Lower lobe of right lung (tissue), 2 donors: ENCODE measurements at places on chromosomes 7 and 10. TPM values are rescaled to one million over a fixed set of nuclear protein-coding genes. Genes with fewer than 3 reads are reported as not detected.

Gene GPNMB
- total RNA-seq = 452 TPM

Gene CCDC3
- 10.5 TPM for total RNA-seq

Gene MLXIPL
- 10.7 TPM for total RNA-seq

Gene PFKP
- 23.5 TPM for total RNA-seq

Gene FAM24B
- total RNA-seq = 3.8 TPM

GRCh38 chr10:49541762-49542161 is 2.8 kb upstream of the ERCC6 start:
- H3K4me1 ChIP-seq = peaks cover 17% of the 10 kb centered on the region
- no peak overlapping the region for H3K27ac ChIP-seq
- no peaks in the 10 kb centered on the region for H3K36me3 ChIP-seq
- H3K4me3 ChIP-seq = no peak overlapping the region

- peak; percentile 39 for DNase-seq
- H3K4me3 ChIP-seq = no peak overlapping the region
- peaks cover 40% of the 10 kb centered on the region for H3K36me3 ChIP-seq
Observed at GRCh38 chr10:133312016-133312768, 3.5 kb downstream of the ZNF511 start.

- H3K27ac ChIP-seq = no peak overlapping the region
- H3K27me3 ChIP-seq = no peaks in the 10 kb centered on the region
- no peaks in the 10 kb centered on the region for H3K4me1 ChIP-seq
- no peak for DNase-seq
- no peak overlapping the region for H3K4me3 ChIP-seq
Observed at GRCh38 chr7:158257516-158258410, 329.9 kb downstream of the PTPRN2 start.

DNA sequence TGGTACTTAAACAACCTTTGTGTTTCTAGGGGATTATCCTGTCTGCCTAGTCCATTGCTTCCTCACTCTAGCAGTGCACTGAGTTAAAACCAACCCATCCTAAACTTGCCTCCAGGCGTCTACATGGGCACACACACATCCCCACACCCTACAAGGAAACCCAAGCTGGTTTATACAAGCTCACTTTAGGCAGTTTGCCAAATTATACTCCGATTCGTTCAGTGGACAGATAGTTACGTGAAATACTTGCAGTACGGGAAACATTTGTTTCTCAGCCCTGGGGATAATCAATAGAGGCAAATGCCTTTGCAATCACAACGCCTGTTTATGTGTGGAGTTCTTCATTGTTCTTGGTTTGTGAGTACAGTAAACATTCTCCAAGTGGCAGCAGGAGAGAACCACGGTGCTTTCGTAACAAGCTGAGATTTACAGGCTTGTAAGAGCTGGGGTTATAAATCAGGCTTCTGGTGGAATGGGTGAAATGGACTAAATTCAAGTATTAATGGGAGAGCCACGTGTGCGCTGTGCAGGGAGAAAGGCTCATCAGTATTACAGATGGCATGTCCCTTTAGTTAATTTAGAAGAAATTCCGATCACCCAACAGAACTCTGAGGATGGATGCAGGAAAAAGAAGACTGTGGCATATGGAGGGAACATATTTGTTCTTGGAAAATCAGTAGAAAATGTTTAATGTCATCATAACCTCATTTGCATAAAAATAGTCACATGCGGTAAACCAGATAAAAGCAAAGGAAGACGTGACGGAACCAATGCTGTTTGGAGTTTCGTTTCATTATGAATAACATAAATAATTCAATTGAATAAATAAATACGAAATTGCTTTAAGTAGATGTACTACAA is 217.1 kb downstream of the GALNT17 start:
- no peaks in the 10 kb centered on the region for H3K36me3 ChIP-seq
- no peak overlapping the region for H3K27ac ChIP-seq

- H3K4me3 ChIP-seq = no peak overlapping the region
- no peak for DNase-seq
- no peaks in the 10 kb centered on the region for H3K36me3 ChIP-seq
- no peaks in the 10 kb centered on the region for H3K27me3 ChIP-seq
- no peaks in the 10 kb centered on the region for H3K4me1 ChIP-seq
Observed at GRCh38 chr10:126439942-126440341, 51.7 kb upstream of the ADAM12 start.

DNA sequence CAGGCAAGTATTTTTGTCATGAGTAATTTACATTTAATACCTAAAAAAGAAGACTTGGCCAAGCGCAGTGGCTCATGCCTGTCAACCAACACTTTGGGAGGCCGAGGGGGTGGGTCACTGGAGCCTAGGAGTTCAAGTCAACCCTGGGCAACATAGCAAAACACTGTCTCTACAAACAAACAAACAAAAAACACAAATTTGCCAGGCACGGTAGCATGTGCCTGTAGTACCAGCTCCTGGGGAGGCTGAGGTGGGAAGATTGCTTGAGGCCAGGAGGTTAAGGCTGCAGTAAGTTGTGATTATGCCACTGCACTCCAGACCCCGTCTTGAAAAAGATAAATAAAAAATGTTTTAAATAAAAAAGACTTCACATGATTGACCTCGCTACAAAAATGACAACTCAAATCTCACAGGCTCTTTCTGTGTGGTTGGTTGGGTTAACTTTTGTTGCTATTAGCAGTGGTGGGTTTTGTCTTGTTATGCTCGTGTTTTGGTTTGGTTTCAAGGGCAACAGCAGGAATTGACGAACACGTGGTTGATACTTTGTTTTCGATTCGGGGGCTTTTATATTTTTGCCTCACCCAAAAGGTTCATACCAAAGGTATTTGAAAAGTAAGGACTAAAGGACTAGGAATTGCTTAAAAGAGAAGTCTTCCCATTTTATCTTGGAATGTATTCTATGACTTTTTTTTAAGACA is 227.2 kb upstream of the MKLN1 start:
- H3K4me1 ChIP-seq = peaks cover 93% of the 10 kb centered on the region
- H3K27ac ChIP-seq = no peak overlapping the region
- no peak for DNase-seq
- peaks cover 46% of the 10 kb centered on the region for H3K36me3 ChIP-seq

DNA sequence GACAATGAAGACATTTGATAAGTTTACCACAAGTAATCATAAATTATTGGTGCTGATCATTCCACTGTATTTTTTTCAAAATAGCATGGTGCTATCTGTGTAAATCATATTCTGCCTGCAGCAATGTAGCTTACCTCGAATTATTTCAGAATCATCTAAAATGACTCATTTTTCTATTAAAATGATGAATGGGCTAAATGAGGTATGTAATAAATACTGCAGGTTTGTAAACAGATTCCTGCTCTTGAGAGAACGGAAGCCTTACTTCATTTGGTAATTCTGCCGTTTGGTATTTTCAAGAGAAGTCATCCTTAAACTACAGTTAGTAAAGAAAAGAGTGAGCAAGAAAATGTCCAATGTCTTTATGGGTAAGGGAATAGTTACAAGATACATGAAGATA is 115.9 kb downstream of the CHCHD3 start:
- no peaks in the 10 kb centered on the region for H3K36me3 ChIP-seq
- H3K27ac ChIP-seq = no peak overlapping the region
- no peak overlapping the region for H3K4me3 ChIP-seq

- no peaks in the 10 kb centered on the region for H3K4me1 ChIP-seq
- no peaks in the 10 kb centered on the region for H3K36me3 ChIP-seq
- no peak overlapping the region for H3K27ac ChIP-seq
- no peak for DNase-seq
Observed at GRCh38 chr10:113788604-113789083, 37.2 kb downstream of the PLEKHS1 start.

GRCh38 chr10:49761201-49761788 is 828 bp downstream of the OGDHL start:
- H3K4me3 ChIP-seq = no peak overlapping the region
- no peaks in the 10 kb centered on the region for H3K36me3 ChIP-seq
- H3K27me3 ChIP-seq = peaks cover 27% of the 10 kb centered on the region
- no peak overlapping the region for H3K27ac ChIP-seq
- peaks cover 3% of the 10 kb centered on the region for H3K4me1 ChIP-seq
- no peak for DNase-seq

DNA sequence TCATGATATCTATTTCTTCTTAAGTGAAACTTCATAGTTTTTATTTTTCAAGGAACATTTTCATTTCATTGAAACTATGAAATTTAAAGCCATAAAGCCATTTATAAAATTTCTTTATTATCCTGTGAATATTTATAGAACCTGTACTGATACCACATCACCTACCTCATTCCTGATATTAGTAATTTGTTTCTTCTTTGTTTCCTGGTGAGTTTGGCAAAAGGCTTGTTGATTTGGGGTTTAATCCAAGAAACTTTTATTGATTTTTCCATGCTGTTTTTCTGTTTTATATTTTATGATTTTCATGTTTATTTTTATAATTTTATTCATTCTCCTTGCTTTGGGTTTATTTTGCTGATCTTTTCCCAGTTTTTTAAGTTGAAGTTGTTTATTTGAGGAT is 669.4 kb downstream of the NXPH1 start:
- no peaks in the 10 kb centered on the region for H3K36me3 ChIP-seq
- H3K4me3 ChIP-seq = no peak overlapping the region
- DNase-seq = no peak
- no peaks in the 10 kb centered on the region for H3K27me3 ChIP-seq

DNA sequence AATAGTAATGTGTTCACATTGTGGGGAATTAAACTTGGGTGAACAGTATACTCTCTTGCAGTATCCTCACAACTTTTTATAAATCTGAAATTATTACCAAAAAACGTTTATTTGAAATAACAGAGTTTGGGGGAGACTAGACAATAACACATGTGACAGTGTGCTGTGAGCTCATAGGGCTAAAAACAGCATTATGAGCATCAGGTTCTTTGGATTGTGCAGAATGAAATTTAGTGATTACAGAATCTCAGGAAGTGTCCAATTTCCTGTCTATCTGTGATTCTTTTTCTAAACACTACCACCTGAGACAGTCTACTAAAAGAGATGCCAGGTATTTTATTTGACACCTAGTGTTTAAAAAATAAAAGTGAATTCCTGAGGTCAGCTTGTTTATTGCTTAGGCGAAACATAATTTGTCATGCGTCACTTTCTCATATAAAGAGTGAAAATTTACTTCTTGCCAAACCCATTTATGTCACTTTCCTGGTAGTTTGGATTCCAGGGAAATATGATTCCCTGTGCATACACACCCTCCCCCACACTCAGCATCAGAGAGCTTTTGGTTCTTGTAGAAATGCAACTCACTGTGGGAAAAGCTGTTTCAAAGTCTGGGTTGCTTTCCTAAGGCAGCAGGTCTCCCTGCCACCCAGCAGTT is 71.2 kb downstream of the AOAH start:
- no peak overlapping the region for H3K4me3 ChIP-seq
- DNase-seq = no peak

GRCh38 chr10:128365156-128365725 is 239.0 kb upstream of the MKI67 start:
- no peak for DNase-seq
- H3K36me3 ChIP-seq = no peaks in the 10 kb centered on the region
- H3K27me3 ChIP-seq = no peaks in the 10 kb centered on the region
- H3K4me1 ChIP-seq = no peaks in the 10 kb centered on the region
- H3K4me3 ChIP-seq = no peak overlapping the region

DNA sequence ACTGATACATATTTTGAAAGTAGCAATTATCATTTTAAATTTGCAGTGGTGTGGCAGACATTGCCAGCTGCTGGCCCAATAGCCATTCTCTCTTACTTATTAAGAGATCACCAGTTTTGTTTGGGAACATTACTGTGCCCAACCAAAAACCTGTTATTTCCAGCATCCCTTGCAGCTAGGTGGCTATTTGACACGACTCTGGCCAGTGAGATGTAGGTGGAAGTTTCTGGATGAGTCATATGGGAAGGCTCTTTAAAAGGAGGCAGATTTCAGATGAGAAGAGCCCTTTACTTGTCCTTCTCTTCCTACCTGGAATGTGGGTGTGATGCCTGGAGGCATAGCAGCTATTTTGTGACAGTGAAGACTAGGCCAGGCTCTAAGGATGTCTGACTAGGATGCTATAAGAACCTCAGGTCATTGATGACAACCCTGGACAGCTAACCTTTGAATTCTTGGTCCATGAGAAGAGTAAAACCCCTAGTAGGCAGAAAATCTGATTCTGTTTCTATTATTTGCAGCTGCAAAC is 77.9 kb downstream of the CARD11 start:
- no peak overlapping the region for H3K4me3 ChIP-seq
- H3K27me3 ChIP-seq = no peaks in the 10 kb centered on the region
- no peaks in the 10 kb centered on the region for H3K36me3 ChIP-seq
- H3K4me1 ChIP-seq = no peaks in the 10 kb centered on the region
- no peak for DNase-seq

DNA sequence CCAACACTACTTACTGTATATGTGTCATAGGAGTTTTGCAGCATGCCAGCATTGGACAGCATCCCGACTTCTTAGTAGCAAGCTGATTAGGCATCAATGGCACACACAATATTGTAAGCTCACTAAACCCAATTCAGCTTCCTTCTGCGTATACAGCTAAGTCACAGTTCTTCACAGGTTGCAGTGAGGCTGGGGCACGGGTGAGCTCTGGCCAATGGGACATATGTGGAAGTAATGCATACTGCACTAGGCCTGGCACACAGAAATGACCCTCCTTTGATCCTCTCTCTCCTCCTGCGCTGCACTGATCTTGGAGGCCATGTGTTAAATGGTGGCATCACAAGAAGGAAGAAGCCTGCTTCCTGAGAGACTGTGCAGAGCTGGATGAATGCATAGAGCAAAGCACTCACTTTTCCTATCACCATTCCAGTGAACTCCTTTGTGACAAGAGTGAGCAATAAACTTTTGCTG is 11.9 kb downstream of the RAB11FIP2 start:
- H3K4me1 ChIP-seq = peaks cover 28% of the 10 kb centered on the region
- H3K36me3 ChIP-seq = peaks cover 10% of the 10 kb centered on the region
- no peak overlapping the region for H3K4me3 ChIP-seq
- H3K27ac ChIP-seq = peak overlapping the region; percentile 37
- H3K27me3 ChIP-seq = no peaks in the 10 kb centered on the region

DNA sequence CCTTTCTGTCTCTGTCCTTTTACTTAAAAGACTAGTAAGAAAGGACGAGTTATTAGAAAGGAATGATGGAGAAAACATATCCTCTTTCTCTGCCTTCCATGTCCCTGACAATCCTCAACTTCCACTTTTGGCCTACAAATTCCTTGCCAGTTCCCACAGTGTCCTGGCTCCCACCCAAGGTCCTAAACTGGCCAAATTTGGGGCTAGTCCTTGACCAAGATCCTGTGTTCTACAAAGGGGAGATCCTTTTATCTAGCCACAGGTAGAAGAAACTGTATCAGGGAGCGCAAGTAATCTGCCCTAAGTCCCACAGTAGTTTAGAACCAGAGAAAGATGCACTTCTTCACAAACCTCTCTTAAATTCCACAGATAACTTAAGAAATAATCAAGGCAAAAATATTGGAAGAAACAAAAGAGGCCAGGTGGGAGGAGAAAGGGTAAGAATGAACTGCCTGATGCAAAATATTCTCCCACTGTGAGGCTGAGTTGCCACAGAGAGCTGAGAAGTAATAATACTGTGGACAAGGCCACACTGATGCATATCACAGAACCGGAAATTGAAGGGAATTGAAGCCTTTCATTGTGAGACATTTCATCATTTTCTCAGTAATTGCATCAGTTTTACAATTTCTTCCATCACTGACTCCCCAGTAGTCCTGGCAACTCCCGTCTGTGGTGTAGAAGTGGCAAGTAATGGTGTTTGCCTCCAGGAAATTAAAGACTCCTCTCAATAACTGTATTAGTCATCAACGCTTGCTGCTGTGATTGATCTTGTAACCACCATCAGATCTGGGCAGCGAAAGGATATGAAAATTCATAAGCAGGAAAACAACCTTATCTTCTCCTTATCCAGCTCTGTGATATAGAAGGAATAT is 47.2 kb downstream of the DNAJC12 start:
- no peak overlapping the region for H3K27ac ChIP-seq
- no peak for DNase-seq
- H3K36me3 ChIP-seq = no peaks in the 10 kb centered on the region
- no peaks in the 10 kb centered on the region for H3K27me3 ChIP-seq
